Endothelial cell of umbilical vein (primary cell): ENCODE measurements at places on chromosomes 12 and 14.

DNA sequence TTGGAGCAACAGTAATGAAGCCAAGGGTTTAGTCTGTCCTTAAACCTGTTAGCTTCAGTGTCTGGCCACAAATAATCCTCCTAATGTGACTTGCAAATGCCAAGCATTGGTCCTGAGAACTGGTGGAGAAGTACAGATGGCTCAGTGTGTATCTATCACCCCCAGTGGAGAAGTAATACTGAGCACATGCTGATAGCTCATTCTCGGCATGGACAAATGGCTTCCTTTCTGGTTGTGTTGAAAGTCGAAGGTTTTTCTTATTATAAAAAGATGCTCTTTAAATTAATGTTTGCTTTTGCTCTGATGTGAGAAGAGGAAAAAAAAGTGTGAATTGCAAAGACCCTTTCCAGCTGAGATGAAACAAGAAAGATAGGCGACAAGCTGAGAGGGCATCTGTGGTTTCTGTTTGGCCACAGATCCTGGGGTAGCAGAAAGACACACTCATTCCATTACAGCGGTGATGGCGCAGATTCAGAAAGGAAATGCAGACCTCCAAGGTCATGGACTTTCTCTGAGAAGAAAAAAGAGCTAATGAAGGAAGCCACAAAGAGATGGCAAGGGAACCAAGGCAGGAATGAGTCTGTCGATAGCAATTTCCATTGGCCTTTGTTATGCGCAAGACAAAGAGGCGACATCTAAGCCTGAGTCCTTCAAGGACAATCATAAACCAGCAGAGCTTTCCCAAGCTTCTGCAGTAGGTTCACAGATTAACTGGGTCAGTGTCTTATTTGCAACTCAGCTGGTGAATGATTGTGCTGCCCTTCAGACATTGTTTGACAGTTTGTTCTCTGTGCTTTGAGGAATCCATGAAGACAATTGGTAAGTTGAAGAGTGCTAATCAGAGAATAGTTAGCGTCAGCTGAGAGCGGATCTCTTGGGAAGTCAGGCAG, 155.5 kb upstream of the RGS6 start:
- DNase-seq, result peak; percentile 64

DNA sequence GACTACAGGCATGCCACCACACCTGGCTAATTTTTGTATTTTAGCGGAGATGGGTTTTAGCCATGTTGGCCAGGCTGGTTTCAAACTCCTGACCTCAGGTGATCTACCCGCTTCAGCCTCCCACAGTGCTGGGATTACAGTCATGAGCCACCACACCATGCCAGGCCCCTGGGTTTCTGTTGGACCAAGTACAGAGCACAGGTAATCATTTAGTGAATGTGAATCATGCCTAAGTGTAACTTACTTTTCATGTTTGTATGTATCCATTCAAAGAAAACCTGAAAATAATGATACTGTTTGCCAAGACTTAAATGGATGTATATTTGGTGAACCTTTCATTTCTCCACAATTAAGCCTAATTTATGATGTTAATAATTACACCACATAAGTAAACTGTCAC, 65.9 kb downstream of the FGD6 start:
- no peak for DNase-seq

- DNase-seq, result no peak
Observed at GRCh38 chr12:106195621-106196027, 52.2 kb downstream of the CKAP4 start.

DNA sequence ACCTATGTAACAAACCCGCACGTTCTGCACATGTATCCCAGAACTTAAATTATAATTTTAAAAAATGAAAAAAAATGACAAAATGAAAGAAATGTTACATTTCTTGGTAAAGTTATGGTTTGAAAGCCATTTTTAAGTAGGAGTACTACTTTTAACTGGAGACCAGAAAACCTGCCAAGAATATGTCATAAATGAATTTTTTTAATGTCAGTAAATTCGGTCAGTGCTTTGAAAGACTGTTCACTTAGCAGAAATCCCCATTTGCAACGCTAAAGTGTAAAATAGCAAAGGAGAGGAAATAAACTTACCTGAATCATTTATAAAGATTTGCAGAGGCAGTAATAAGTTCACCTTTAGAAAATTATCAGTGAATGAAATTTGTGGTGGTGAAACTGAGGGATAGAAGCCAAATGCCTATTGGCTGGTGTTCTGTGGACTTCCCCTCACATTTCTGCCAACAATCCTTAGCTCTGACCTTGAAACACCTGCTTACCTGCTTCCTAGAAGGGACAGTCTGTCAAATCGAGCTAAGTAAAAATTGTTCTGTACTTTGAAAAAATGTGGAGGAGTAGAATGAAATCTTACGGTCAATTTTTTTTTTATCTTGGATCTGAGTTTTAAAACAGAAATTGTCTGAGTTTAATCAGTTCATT, 714.2 kb downstream of the SLC6A15 start:
- DNase-seq, result no peak

DNA sequence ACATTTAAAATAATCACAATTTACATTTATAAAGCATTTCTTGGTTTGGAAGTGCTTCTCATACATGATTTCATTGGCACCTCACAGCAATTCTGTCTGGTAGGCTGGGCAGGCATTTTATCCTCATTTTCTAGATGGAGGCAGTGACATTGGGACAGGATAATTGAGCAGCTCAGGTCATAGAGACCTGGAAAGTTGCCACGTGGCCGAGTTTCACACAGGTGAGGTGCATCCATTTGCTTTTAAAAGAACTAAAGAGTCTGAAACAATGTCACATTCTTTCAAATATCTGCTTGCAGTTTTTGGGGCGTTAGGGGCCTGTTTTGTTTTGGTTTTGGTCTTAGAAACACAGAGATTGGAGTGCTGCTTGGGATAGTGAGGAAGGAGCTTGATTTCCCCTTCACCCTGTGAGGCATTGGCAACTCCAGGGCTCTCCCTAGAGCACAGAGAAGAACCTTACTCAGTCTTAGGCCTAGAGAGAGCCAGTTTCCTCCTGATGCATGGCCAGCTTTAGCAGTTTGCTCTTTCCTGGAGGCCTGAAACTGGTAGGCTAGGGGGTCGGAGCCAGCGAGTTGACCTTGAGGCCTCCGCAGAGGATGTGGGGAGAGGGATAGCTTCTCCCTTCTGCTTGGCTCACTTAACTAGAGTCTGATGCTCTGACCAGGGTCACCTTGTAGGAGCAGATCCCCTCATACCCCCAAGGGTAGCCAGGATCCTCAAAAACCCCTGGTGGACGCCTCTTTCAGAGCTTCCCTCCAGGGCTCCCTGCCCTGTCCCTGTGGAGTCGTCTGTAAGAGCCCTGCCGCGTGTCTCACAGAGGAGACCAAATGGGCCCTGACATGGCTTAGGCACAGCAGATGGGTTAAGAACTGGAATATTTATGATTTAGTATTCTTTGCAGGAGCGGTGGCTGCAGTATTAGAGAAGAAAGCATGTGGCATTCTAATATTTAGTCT, 34.9 kb upstream of the JDP2 start:
- no peak for DNase-seq

- DNase-seq, result no peak
Observed at GRCh38 chr12:110023059-110023980, 24.1 kb downstream of the ANKRD13A start.

DNA sequence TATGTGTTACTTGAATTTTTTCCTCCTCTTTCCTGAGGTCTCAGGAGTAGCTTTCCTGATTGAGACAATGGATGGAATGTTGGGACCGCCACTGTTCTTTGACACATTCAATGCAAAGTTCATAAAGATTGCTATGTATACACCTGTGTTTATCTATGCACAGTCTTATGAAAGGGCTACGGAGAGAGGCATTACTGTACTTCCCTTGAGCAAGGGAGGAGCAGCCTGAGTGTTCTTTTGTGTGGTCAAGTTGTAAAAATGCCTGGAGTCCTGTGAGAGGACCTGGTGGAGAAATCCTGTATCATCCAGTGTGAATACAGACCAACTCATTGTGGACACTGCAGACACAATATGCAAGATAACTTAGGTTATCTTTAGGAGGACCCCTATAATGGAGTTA, 1.2 kb downstream of the SRGAP1 start:
- peak; percentile 56 for DNase-seq

- peak; percentile 77 for DNase-seq
Observed at GRCh38 chr14:94598816-94599655, 13.2 kb upstream of the SERPINA3 start.
